HCT116 (cell line): ENCODE measurements at places on chromosomes 7 and 10. TPM values are rescaled to one million over a fixed set of nuclear protein-coding genes. Genes with fewer than 3 reads are reported as not detected.
A peak's percentile ranks its signal among the peaks of the same experiment; 100 is the strongest.

Gene AKR1D1
- 0.10 TPM for total RNA-seq

- H3K36me3 ChIP-seq: no peaks in the 10 kb centered on the region
- no peaks in the 10 kb centered on the region for H3K4me1 ChIP-seq
- peaks cover 5% of the 10 kb centered on the region; the same call in 1 of the 2 replicates for H3K27me3 ChIP-seq
These were observed 80.0 kb downstream of the CSTF2T start for GRCh38 chr10:51619365-51619764.

Gene FGFBP3
- 1.2 TPM for total RNA-seq

Gene SLC13A4
- 0.30 TPM for total RNA-seq

DNA sequence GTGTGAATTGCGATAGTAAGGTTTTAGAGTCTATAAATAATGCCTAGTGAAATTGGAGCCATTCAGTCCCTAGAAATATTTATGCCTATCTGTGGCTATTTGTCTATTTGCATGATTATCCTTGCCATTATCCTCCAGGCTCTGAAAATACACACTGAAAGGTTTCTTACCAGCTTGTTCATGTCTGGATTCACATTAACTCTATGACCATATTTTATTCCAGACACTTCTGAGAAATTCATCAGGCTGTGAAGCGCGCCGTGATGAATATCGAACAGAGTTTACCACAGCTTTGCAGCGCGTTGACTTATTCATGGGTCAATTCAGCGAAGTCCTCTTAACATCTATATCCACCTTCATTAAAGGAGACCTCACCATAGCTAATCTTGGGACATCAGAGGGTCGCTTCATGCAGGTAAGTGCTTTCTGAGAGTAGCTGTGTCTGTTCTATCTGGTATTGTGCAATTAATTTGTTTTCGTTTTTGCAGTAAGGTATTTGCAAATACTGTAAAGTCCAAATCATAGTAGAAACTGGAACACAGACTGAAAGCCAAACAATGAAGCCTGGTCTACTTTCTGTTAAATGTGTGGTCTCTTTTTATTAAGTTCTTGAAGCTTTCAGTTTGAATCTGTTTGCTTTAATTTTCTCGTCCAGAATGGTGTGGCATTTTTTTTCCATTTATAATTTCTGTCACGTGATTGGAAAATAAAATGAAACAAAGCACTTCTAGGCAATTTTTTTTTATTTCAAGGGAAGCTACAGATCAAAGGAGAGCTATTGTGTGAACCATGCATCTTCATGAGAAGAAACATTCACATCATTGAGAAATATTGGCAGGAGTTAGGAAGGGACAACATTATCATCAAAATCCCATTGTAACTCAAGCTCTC lies 59.7 kb downstream of the MET start:
- H3K27me3 ChIP-seq: no peaks in the 10 kb centered on the region
- no peak for DNase-seq
- H3K36me3 ChIP-seq: peaks cover 20% of the 10 kb centered on the region

DNA sequence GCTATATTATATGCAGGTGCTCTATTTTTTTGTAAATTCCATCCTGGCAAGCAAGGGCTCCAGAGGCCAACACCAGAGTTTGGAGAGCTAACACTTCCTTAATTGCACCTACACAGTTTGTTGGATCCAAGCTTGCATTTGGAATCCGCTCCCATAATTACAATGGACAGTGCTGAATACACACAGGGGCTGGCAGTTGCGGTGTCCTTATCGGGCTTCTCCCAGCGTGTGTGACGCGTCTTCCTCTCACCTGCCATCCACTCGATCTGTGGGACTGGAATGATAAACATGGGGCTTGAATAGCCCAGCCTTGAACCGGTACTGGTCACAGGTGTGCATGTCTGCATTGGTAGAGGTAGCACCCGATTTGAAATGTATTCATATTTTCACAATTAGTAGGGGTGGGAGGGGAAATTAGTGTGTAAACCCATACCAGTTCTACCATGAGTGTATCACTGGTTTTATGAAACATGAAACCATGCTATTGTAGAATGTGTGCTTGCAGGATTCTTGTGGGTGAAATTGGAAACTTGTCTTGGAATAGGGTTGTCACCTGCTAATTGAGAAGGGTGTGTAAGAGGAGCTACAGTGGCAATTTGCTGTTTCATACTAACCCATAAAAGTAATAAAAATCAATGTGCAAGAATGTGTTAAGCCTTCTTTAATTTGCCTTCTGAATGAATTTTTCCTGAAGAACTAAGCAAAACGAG lies 316.5 kb downstream of the WDR11 start:
- DNase-seq: no peak
- 0 out of 2 replicates have a peak, but pooled peaks cover 2% of the 10 kb centered on the region for H3K4me1 ChIP-seq
- no peaks in the 10 kb centered on the region for H3K36me3 ChIP-seq
- H3K27me3 ChIP-seq: 0 out of 2 replicates have a peak, but pooled peaks cover 4% of the 10 kb centered on the region

GRCh38 chr7:80763289-80763688 lies 124.8 kb downstream of the CD36 start:
- H3K36me3 ChIP-seq: no peaks in the 10 kb centered on the region
- no peak for DNase-seq
- H3K27me3 ChIP-seq: no peaks in the 10 kb centered on the region
- no peak overlapping the region for H3K4me3 ChIP-seq
- H3K27ac ChIP-seq: no peak overlapping the region

GRCh38 chr7:148715027-148715426 lies 16.3 kb downstream of the CUL1 start:
- H3K36me3 ChIP-seq: no peaks in the 10 kb centered on the region
- H3K27me3 ChIP-seq: no peaks in the 10 kb centered on the region
- DNase-seq: no peak
- H3K27ac ChIP-seq: no peak overlapping the region
- no peak overlapping the region for H3K4me3 ChIP-seq

Gene SSC4D
- total RNA-seq: 1.1 TPM

Gene CD36
- total RNA-seq: 0.32 TPM

DNA sequence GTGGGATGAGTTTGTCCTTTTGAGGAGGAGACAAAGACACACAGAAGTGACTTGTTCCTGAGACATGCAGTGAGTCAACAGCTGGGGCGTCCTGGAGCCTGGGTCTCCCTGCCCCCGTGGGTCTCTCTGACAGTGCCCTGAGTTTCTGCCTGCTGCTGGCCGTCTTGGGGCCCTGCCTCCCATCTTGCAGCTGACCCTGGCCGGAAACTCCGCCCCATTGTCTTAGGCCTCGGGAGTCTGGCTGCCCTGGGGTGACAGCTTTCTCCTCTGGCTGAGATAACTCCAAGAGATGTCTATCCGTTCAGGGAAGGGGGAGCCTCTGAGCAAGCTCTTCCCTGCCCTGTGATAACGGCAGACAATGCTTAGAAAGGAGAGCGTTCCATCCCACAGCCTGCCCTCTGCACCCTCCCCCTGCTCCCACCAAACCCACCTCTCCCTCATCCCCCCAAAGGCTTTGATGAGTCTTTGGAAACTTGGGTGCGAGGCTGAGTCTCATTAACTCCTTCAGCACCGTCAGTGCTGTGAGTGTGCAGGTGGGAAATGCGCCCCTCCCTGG lies 69.5 kb upstream of the PODXL start:
- no peaks in the 10 kb centered on the region; the same call in 1 of the 2 replicates for H3K4me1 ChIP-seq
- peak; percentile 6 for DNase-seq
- H3K27ac ChIP-seq: no peak overlapping the region
- H3K4me3 ChIP-seq: 0 out of 2 replicates have a peak overlapping the region, but pooled peaks have one; percentile 6
- no peaks in the 10 kb centered on the region for H3K36me3 ChIP-seq
- H3K27me3 ChIP-seq: no peaks in the 10 kb centered on the region

DNA sequence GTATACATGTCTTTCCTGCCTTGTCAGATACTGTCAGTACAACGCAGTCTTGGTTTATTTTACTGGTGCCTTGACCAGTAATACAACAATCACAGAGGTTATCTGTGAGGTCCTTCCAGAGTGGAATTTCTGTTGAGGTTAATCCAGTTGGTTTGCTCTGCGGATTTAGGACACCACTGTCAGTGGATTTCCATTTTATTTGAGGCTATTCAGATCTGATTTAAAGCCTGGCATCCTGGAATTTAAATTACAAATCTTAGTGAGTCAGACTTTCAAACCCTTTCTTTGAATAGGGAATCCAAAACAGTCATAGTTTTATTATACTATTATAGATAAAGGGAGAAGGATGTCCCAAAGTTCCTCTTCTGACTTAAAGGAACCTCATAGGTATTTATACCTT lies 40.5 kb downstream of the ANLN start:
- no peaks in the 10 kb centered on the region for H3K27me3 ChIP-seq
- no peak overlapping the region for H3K4me3 ChIP-seq
- H3K4me1 ChIP-seq: no peaks in the 10 kb centered on the region
- no peak for DNase-seq

Gene GIMAP1
- 0.10 TPM for total RNA-seq

Gene ACHE
- 1.8 TPM for total RNA-seq

DNA sequence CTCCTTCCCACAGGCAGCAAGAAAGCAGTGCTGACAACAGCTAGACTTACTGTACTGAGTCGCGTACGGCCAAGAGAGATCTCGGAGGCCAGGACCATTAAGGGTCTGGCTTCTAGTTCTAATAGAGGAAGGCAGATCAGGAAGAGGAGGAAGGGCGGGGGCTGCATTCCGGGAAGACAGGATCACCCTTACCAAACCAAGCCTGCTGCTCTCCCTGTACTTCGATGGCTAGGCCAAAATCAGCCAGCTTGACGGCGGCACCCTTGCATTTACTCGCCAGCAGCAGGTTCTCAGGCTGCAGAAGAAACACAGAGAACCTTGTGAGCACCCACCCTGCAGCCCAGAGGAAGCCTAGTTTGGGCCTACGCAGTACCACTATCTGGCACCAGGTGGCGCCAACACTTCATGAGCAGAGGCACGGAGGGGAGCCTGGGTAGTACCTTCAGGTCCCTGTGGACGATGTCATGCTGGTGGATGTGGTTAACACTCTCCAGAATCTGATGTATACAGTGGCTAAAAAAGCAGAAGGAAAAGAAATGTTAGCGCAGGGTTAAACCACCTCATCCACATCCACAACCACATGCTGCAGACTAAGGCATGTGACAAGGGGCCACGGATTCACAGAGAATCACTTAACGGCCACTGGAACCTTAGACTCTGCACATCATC lies 25.4 kb downstream of the CAMK2G start:
- no peaks in the 10 kb centered on the region for H3K4me1 ChIP-seq
- peak; percentile 47 for DNase-seq
- no peak overlapping the region for H3K27ac ChIP-seq
- no peak overlapping the region for H3K4me3 ChIP-seq
- H3K27me3 ChIP-seq: no peaks in the 10 kb centered on the region
- peaks cover 20% of the 10 kb centered on the region for H3K36me3 ChIP-seq

DNA sequence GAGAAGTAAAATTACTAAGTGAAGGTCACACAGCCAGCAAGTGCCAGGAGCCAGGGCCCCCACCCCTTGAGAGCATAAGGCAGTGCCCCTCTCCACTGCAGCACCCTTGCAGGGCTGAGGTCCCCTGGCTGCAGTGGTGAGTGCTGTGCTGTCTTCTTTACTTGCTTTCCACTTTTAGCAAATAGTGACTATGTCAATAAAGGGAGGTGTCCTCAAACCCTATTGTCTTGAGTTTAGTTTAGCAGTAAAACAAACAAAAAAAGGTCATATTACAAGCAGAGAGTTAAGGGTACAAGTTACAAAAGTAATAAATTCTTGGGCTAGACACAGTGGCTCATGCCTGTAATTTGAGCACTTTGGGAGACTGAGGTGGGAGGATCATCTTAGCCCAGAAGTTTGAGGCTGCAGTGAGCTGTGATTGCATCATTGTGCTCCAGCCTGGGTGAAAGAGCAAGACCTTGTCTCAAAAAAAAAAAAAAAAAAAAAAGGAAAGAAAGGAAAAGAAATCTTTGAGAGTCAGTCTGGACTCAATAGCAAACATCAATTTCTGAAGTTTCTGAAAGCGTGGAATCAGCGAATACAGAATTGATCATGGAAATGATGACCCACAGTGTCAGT lies 39.0 kb upstream of the KIF5B start:
- H3K4me1 ChIP-seq: peaks cover 4% of the 10 kb centered on the region; the same call in 1 of the 2 replicates
- H3K36me3 ChIP-seq: no peaks in the 10 kb centered on the region
- DNase-seq: peak; percentile 7
- no peak overlapping the region for H3K4me3 ChIP-seq
- no peak overlapping the region for H3K27ac ChIP-seq

Gene EN2
- 0.32 TPM for total RNA-seq
